Iris pigment epithelial cell (primary cell): ENCODE measurements at places on chromosomes 4 and X.
A peak's percentile ranks its signal among the peaks of the same experiment; 100 is the strongest.

- no peak for DNase-seq
Measured at GRCh38 chr4:97027728-97028410, 1115.4 kb downstream of the STPG2 start.

DNA sequence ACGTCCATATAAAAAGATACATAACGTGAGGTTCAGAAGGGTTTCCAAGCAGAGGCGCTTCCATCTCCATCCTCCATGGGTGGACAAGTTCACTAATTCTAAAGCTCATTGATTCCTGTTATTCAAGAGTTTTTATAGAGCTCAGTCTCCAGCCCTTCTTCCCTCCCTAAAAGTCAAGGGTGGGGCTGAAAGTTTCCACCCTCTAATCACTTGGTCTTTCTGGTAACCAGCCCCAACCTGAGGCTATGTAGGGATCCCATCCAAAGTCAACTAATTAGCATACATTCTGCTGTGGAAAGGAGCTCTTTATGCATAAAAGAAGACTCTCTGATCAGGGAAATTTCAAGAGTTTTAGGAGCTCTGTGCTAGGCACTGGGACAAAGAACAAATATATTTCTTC lies 46.9 kb upstream of the VEGFC start:
- DNase-seq = no peak

DNA sequence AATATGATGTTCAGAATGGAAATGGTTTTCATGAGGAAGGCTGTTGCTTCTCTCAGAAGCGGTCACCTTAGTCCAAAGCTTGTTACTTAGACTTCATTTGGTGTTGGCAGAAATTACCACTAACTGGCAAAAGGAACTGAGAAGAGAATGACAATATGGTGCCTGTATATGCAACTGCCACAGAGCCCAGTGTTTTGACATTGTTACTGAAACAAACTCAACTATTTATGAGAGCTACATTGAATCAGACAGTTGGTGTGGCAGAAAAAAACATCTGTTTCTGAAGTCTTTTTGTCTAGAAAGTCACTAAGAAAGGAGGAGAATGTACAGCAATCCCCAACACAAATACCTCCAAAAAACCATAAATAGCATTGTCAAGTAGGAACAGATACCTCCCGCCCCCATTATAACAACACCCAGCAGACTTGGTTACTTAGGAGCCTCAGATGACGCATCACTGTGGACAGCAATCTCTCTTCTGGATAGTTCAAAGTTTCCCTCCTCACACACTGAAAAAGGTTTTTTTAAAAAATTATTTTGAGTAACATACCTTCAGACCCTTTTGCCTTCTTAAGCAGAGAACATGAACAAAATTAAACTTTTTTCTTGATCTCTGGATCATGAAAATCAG lies 92.2 kb downstream of the MAML3 start:
- DNase-seq = no peak

- no peak for DNase-seq
Measured at GRCh38 chr4:85701861-85702321, 226.9 kb downstream of the ARHGAP24 start.

DNA sequence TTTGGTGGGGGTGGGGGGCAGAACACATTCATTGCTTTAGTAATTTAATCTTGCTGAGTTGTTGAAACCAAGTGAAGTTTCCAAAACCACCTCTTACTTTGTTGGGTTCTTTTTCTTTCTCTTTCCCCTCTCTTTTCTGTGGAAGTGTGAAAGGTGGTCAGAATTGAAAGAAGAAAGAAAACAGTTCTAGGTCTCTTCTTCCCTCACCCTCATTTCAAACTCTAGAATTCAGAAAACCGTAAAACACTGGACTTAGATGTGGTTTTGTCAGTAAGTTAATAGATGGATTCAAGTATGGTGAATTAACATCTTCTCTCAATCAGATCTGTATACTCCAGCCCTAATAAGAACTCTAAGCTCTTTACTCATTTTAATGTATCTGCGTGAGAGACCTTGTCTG lies 23.7 kb downstream of the PLP1 start:
- no peak for DNase-seq

DNA sequence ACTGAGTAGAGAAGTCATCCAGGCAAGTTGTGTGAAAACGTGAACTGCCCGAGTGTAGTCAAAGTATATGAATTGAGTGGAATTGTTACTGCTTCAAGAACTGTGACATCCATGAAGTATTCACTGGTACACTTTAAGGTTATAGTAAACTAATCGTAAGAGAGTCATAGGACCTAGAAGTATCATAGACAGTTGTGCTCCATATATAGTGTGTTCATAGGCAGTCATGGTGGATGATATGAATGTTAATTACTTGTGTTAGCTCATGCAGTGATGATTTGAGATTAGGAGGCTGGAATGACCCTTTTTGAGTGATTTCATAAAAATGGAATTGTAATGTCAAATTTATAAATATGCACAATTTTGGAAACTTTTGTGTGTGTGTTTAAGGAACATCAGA lies 81.3 kb upstream of the TLR2 start:
- no peak for DNase-seq

DNA sequence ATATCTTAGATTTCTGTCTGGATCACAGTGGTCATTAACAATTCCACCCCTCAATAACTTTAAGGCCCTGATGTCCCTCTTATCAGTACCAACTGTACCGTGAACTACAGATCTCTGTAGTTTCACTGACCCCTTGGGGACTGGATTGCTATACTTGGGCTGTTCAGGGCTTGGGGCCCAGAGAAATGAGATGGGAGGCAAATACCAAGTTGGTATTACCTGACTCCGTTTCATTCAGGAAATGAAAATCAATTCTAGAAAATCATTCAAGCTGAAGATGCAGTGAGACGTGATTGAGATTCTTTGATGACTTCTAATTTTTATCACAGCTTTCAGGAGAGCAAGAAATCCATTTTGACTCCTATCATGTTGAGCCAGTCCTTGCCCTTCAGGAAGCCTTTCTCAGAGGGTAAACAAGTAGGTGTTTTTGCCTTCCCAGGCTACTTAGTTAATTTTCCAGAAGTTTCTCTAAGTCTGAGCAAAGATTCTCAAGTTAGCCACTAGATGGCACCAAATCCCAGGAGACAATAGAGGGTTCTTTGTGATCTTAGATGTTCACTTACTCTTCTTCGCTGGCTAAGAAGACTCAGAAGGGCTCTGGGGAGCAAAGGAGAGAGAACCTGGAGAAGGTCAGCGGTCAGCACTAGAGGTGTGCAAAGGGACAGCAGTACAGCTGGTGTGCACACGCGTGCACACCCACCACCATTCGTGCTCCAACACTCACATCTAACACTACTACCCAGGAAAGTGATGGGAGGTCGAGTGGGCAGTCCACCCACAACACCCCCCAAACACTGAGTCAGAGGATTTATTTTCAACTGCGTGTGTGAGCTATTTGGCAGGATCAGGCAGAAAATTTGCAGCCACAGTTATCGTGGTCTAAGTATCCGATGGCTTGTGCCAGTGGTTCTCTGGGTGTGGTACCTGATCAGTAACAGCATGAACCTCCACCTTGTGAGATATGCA lies 7.4 kb downstream of the HNRNPH2 start:
- peak; percentile 81 for DNase-seq

- peak; percentile 21 for DNase-seq
Measured at GRCh38 chrX:149541521-149542047, 772 bp downstream of the EOLA1 start.

DNA sequence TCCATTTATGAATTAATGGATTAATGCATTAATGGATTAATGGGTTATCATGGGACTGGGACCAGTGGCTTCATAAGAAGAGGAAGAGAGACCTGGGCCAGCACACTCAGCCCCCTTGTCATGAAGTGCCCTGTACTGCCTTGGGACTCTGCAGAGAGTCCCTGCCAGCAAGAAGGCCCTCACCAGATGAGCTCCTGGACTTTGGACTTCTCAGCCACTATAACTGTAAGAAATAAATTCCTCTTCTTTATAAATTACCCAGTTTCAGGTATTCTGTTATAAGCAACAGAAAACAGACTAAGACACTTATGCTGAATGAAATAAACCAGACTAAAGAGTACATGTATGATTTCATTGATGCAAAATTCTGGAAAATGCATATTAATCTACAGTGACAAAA lies 119.4 kb upstream of the MSX1 start:
- no peak for DNase-seq

- DNase-seq = peak; percentile 20
Measured at GRCh38 chr4:176838601-176839433, 46.1 kb upstream of the VEGFC start.

GRCh38 chr4:24513718-24514117 lies 70.6 kb downstream of the DHX15 start:
- no peak for DNase-seq

DNA sequence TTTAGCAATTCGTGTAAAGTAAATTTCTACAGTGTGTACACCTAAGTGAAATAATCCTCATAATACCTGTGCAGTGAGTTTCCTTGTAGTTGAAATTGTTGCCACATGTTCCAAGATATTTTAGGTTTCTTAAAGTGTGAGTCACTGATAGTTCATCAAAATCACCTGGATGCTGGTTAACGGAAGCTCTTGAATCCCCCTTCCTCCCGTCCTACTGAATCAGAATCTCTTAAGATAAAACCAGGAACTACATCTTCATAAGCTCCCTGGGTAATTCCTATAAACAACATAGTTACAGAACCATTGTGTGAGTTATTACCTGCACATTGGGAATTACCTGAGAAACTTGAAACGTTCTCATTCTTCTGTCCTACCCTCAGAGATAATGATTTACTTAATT lies 197.4 kb upstream of the HS3ST1 start:
- DNase-seq = no peak

- no peak for DNase-seq
Measured at GRCh38 chrX:13676885-13677284, 12.0 kb upstream of the RAB9A start.
